Cerebellar cortex (tissue), 1 donor: ENCODE measurements at places on chromosomes 6 and 20.
A peak's percentile ranks its signal among the peaks of the same experiment; 100 is the strongest.

GRCh38 chr20:34012330-34012729 lies 18.6 kb downstream of the RALY start:
- DNase-seq: no peak

- no peak for DNase-seq
Measured at GRCh38 chr6:129321303-129321702, 388.7 kb downstream of the ARHGAP18 start.

- DNase-seq: peak; percentile 29
Measured at GRCh38 chr6:82144852-82145340, 102.6 kb downstream of the IBTK start.

GRCh38 chr20:24959591-24960301 lies 10.7 kb downstream of the CST7 start:
- no peak for DNase-seq

GRCh38 chr6:117138425-117138824 lies 126.9 kb upstream of the VGLL2 start:
- no peak for DNase-seq

- DNase-seq: no peak
Measured at GRCh38 chr20:60984666-60985065, 267.4 kb upstream of the CDH4 start.

DNA sequence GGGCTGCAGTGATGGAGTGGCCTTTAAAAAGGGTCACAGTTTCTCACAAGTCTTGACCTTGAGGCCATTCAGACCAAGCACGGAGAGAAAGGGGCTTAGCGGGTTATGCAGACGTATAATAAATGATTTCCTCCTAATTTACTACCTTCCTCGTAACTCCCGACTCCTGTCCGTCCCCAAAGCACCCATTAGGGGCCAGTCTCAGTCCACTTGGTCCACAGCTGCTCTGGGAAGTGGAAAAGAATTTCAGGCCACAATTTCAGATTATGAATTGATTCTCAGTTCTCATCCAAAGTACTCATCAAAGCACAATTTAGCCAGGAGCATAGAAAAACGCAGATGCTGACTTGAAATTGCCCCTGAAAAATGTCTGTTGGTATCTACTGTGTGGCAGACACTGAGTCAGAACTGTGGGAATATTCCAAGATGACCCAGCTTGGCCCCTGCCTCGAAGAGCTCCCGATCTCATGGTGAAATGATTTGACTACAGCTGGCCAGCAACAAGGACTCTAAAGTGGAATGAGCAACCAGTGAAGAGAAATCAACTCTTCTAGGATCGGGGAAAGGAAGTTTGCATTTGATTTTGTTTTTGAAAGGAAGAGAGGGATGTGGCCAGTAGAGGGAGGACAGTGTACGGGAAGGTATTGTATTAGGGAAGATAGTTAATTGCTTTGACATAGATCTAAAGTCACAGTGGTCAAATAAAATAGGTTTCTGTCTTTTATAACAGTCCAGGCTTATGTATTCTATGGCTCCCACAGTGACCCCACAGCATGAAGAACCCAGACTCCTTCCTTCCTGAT lies 15.2 kb upstream of the STK35 start:
- no peak for DNase-seq

DNA sequence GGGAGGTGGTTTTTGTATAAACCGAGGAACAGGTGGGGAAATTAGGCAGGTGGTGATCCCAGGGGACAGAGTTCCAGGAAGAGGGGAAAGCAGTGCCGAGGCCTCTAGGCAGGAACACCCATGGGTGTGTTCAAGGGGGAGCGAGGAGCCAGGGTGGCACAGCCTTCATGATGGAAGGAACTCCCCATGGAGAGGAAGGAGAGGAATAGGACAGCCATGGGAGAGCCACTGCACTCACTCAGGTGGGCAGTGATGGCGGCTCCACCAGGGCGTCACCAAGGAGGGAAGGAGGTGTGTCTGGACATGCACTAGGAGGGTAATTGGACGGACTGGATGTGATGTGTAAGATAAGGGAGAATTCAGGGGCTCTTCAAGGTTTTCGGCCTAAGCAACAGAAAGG lies 98.2 kb downstream of the THBS2 start:
- DNase-seq: no peak

DNA sequence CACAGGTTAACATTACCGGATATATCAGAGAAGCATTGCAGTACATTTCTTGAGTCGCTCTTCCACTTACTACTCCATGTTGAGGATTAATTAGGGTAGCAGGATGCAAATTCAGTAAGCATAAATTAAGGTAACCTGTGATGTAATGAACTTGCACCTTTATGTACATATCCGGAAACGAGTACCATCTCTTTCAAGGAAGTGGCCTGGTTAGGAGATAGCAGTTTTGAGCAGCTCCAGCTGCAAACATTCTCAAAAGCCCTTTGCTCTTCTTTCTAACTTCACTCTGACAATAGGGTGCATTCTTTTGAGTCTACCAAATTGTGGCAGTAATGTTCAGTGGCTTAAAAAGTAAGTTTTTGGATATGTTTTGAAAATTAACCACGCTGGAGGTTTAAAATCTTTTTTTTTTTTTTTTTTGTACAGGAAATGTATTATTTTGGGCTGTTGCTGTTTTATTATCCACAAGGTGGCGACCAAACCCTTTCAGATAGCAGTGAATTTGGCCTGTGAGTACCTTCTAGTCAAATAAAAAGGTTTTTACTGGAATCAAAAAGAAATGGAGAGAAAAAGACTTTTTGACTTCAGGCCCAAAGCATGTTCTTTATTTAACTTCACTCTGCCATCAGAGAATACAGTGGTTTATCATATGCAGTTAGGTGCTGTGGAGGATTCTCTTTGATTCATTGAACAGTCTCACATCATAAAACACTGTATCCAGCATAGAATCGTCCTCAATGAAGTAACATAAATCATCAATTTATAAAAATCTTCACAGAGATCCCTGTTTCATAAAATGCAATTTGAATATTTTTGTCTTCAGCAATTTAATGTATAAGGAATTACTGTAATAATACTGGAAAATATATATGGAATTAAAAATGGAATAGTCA lies 8.9 kb downstream of the FAM217B start:
- peak; percentile 67 for DNase-seq

DNA sequence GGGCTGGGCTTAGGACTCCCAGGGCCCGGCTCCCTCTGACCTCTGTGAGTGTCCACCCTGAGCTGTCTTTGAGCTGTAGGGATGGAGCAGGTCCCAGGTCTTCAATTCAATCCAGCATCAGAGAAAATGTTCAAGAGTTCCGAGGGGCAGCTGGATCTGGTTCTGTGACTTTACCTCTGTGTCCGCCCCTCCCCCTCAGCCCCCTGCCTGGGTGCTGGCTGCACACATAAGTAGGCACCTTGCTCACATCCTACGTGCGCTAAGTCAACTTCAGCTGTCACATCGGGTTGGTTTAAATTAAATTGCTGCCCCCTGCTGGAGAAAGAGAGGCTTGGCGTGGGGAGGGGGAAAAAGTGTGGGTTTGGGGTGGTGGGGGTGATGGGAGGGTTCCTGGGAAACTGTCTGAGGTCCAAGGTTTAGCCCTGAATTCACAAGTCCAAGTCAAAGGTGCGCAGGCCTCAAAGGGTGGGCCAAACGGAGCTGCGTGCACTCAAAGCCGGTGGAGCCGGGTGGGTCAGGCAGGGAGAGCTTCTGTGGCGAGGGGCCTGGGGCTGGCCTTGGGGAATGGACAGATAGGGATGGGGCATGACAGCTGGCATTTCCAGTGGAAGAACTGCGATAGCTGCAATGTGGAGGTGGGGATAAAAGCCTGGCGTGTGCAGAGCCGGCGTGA lies 3.0 kb downstream of the WFDC5 start:
- DNase-seq: no peak

DNA sequence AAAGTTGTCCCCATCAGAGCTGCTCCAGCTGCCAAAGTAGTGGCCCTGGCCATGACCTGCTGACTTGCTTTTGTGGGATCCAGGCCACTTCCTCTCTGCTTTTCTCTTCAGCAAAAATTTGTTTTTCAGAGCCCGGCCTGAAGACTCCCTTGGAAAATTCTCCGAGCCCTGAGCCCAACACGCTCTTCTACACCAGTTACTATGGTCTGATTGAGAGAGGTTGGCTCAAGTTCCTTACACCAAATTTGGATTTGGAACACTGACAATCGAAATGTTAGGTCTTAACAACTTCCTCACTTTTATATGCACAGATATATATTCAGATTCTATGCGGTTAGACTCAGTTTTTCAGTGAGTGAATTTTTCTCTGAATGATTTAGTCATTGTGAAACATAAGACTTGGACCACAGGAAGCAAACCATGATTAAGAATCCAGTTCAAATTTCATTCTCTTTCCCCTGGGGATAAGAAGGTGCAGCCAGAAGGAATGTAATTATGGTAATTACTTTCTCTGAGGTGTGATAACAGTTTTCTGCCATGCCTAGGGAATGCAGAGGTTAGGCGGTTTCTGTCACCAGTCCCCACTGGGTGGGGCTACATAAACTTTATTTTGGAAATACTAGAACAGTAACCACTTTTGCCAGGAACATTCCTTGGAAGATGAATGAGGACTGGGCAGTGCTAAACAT lies 365.2 kb downstream of the SYNE1 start:
- DNase-seq: no peak

GRCh38 chr20:58064411-58065010 lies 163.9 kb downstream of the ANKRD60 start:
- no peak for DNase-seq

DNA sequence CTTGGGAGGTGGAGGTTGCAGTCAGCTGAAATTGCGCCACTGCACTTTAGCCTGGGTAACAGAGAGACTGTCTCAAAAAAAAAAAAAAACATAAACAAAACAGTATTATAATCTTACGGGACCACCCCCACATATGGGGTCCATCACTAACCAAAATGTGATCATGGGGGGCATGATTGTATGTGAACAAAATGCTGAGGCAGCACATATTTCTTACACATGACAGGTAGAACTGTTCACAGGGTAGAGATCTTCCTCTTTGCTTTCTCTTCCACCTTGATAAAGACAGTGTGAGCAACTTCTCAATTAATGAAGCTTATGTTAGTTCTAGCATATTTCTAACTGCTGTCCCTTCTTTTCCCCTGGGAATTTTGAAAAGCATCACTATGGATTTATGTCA lies 24.7 kb downstream of the NFATC2 start:
- no peak for DNase-seq

- peak; percentile 12 for DNase-seq
Measured at GRCh38 chr6:107354451-107354850, 104.9 kb downstream of the PDSS2 start.

- no peak for DNase-seq
Measured at GRCh38 chr6:149045404-149045803, 272.1 kb upstream of the TAB2 start.

- DNase-seq: no peak
Measured at GRCh38 chr6:11632231-11632630, 94.7 kb downstream of the TMEM170B start.

- no peak for DNase-seq
Measured at GRCh38 chr6:11711984-11712711, 66.5 kb downstream of the ADTRP start.

DNA sequence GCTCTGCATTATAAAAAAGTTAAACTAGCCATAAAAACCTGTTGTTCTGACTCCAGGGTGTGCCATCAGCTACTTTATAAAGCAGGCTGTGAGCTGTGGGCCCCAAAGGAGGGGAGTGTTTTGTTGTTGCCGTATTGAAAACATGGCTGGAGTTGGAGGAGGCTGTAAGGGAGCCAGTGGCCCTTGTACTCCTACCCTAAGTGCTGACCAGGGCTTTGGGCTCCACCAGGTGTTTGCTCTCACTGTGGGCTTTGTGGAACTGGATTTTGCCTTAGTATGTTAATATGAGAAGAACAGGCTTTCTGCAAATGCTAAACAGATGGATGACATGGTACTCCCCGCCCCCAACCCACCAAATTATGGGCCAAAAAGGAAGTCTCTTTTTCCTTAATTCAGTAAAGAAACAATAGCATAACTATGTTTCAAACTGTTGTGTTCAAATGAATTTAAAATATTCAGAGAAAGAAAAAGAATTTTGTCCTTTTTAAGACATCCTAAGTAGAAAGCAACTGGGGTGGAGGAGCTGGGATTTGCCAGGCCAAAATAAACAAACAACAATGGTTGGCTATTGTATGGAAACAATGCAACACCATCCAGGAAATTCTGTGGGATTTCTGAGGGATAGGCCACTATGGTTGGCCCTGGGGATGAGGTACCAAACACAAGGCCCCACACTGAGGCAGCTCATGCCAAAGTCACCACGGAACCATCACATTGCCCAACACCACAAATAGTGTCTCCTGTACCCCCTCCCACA lies 63.3 kb downstream of the PLCG1 start:
- DNase-seq: no peak

GRCh38 chr6:42225419-42225818 lies 7.8 kb upstream of the MRPS10 start:
- no peak for DNase-seq

GRCh38 chr6:139336488-139336887 lies 38.0 kb downstream of the CITED2 start:
- peak; percentile 58 for DNase-seq

GRCh38 chr20:37886851-37887297 lies 16.1 kb upstream of the VSTM2L start:
- DNase-seq: no peak

- DNase-seq: no peak
Measured at GRCh38 chr6:34688956-34689355, 7.6 kb downstream of the ILRUN start.

GRCh38 chr6:118528129-118528528 lies 20.0 kb upstream of the PLN start:
- DNase-seq: no peak

DNA sequence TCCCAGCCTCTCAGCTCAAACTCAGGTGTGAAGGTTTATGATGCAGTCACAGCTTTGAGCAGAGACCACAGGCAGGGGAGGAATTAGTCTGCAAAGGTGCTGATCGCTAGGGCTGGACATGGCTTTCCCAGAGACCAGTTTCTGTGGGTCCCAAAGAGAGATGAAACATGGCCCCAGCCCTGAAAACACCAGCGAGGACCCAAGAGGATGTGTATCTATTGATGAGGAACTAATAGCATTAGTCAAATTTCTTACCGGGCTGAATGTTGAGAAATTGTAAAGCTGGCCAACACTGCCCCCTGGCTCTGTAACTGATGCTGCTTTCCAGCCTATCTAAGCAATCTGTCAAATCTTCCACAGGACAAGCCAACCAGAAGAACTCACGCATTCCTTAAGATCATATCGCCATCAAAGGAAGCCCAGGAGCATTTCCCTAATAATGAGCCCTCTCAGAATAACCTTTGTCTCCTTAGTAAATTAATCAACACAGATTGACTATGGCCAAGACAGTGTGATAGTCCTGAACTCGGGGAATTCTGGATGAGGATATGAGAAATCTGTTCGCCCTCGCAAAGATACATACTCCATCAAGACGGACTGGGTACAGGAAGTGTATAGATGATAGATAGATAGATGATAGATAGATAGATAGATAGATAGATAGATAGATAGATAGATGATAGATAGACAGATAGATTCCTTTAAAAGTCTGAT lies 7.8 kb upstream of the ACSS1 start:
- peak; percentile 86 for DNase-seq

GRCh38 chr6:131574133-131574532 lies 1.1 kb downstream of the ARG1 start:
- DNase-seq: no peak

DNA sequence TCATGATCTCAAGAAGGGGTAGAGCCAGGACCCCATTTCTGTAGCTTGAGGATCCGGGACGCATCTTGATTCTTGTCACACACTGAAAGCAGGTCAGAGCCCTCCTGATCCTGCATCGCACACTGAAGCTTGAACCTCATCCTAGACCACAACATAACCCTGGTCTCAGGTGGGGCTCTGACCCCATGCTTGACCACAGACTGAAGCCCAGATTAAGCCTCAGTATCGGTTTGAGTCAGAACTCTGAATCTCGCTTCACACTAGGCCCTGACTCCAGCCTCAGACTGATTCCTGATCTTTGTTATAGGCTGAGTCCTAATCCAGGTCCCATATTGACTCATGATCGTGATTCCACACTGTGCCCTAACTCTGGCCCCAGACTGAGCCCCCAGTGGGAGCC lies 8.5 kb upstream of the RSPO4 start:
- DNase-seq: no peak
